ENCODE measurements at places on chromosomes 2 and 18. TPM values are rescaled to one million over a fixed set of nuclear protein-coding genes. Genes with fewer than 3 reads are reported as not detected.

LONRF2 gene
- 3.8 TPM for total RNA-seq

GLI2 gene
- total RNA-seq: 17.2 TPM

PLCD4 gene
- total RNA-seq: 1.5 TPM

BMP10 gene
- not detected for total RNA-seq

SP100 gene
- 134 TPM for total RNA-seq

DNA sequence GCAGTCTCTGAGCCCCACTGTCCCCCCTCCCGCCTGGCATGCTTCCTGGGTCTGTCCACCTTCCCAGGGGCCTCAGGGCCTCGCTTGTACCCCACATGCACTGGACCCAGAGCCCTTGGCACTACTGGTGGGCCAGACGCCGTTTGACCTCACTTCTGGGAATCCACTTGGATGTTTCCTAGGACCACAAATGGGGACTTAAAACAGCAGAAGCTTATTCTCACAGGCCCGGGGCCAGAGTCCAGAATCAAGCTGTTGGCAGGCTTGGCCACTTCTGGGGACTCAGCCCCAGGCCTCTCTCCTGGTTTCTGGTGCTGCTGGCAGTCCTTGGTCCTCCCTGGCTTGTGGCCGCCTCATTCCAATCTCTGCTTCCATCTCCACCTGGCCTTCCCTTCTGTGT, 19.6 kb downstream of the ANO7 start:
- DNase-seq: no peak

DNA sequence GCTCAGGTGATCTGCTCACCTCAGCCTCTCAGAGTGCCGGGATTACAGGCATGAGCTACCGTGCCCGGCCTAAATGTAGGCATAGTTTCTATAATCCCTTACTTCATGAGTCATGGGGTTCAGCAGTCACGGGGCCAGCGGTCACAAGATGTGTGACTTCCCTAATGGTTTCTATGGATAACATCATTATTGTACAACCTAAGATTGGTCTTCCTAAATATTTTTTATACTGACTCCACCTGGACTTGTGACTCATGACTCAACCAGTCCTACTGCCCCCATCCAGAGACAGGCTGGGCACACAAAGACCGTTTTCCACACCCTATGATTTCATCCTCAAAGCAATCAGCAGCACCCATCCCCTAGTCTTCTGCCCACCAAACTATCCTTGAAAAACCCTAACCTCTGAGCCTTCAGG, 15.9 kb downstream of the FAM210A start:
- no peak for DNase-seq

GRCh38 chr2:212534336-212534735, 4.3 kb downstream of the ERBB4 start:
- no peak for DNase-seq

- no peak for DNase-seq
Measured at GRCh38 chr2:201930043-201930442, 103.6 kb upstream of the FZD7 start.

DNA sequence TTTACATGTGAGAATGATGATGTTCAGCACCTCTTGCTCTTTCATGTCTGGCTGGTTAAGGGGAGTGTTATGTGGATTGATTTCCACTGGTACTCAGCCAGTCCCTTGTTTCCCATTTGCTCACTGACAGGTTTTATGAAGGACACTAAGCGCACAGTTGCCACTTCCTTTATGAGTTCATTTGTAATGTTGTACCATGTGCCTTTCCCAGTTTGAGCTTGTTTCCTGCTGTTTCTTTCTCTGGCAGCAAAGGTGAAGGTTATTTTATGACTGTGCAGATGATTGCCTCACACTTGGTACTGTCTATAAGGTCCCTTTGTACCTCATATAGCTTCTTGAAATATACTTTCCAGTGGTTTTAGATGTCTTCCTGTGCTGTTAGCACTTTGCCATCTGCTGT, 1700.5 kb upstream of the TMEFF2 start:
- no peak for DNase-seq

DNA sequence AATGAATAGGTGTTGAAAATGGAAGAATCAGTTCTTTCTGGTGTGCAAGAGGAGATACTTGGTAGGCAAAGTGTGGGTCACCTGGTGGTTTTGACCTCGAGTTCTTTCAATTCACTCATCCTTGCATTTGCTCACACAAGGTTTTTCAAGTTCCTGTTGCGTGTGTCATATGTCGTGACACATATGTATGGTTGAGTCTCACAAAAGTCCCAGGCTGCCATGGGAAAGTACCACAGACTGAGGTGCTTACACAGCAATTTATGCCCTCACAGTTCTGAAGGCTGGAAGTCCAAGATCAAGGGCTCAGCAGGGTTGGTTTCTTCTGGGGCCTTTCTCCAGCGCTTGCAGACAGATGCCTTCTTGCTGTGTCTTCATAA, 64.4 kb downstream of the NCK2 start:
- DNase-seq: no peak

Data from left lung (tissue), 14 donors.